ENCODE measurements at places on chromosomes 6 and 20. TPM values are rescaled to one million over a fixed set of nuclear protein-coding genes. Genes with fewer than 3 reads are reported as not detected.

- no peak for DNase-seq
- no peak overlapping the region for H3K27ac ChIP-seq
- peaks cover 13% of the 10 kb centered on the region for H3K4me1 ChIP-seq
- peaks cover 9% of the 10 kb centered on the region for H3K27me3 ChIP-seq
- no peak overlapping the region for H3K4me3 ChIP-seq
- H3K36me3 ChIP-seq, result no peaks in the 10 kb centered on the region
Measured at GRCh38 chr6:130775411-130776012, 51.7 kb upstream of the SMLR1 start.

SIRPG gene
- total RNA-seq, result 47.5 TPM

GRCh38 chr6:99467509-99468106 is 42.5 kb upstream of the PNISR start:
- H3K27me3 ChIP-seq, result no peaks in the 10 kb centered on the region
- DNase-seq, result no peak
- no peak overlapping the region for H3K4me3 ChIP-seq
- no peaks in the 10 kb centered on the region for H3K4me1 ChIP-seq
- H3K36me3 ChIP-seq, result no peaks in the 10 kb centered on the region

DNA sequence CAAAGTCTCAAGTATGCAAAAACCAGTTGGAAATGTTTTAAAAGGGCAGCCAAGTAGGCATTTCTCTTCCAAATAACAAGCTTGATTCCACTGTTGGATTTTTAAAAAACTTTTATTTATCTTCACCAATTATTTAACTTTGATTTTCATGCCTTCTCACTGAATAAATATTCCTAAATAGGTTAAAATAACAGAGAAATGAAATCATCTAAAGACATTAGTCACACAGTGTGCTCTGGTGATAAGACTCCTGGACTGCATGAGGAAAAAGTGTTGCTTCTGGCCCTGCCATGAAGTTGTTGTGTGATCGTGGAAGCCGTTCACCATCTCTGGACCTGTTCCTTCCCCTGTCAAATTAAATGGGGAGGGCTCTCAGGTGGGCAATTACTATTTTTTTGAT is 33.8 kb upstream of the IGF2R start:
- no peak for DNase-seq
- H3K36me3 ChIP-seq, result no peaks in the 10 kb centered on the region
- H3K4me3 ChIP-seq, result no peak overlapping the region

GLP1R gene
- not detected for total RNA-seq

GRCh38 chr20:35434085-35435005 is 3.7 kb downstream of the GDF5 start:
- H3K27ac ChIP-seq, result no peak overlapping the region
- DNase-seq, result no peak
- H3K27me3 ChIP-seq, result peaks cover 2% of the 10 kb centered on the region

CASP8AP2 gene
- total RNA-seq, result 28.2 TPM

TAAR9 gene
- not detected for total RNA-seq

Measured in T-helper 17 cell (primary cell).